ENCODE measurements at places on chromosomes 5 and 9.

- DNase-seq: no peak
These were observed 75.8 kb upstream of the PCSK5 start for GRCh38 chr9:75814667-75815066.

GRCh38 chr9:77807846-77808750, 160.0 kb upstream of the GNA14 start:
- DNase-seq: no peak

DNA sequence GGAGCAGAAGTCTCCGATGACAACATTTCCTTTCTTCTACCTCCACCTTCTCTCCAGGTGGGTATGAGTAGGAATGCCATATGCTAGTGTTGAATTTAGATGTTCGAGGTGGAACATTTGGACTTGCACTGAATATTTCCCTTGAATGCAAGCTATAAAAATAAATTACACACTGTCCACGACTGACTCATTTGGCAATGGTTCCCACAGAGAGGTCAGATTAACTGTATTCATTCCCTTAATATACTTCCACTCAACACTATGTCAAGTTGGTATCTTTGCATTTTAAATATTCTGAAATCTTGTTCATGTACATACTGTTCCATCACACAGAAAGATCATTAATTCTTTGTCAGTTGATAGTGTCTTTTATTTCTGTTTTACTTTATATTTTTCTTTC, 222.6 kb upstream of the PIK3R1 start:
- no peak for DNase-seq

DNA sequence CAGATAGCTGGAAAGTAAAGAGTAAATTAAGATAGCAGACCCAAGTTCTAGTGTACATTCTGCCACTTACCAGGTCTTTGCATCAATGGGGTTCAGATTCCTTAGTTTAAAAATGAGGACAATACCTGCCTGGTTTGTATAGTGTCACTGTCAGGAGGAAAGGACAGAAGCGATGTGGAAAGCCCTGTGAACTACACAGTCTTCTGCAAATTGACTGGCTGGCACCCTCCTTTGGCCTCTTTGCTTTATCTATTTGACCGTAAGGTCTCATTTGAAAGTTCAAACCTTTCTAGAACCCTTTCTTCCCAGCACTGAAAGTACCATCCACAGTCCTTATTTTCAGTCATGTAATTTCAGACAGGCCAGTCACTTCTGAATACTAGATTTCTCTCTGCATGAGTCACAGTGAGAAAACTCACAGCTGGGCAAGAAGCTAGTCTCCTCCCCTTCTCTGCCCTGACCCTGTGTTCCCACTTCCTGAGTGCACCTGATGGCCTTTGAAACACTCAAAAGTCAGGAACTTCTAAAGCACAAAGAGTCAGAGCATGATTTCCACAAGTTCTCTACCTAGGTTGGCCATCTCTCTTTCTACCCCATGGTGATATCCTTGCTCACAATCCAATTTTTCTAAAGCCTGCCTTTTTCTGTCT, 91.3 kb upstream of the RASEF start:
- DNase-seq: no peak

DNA sequence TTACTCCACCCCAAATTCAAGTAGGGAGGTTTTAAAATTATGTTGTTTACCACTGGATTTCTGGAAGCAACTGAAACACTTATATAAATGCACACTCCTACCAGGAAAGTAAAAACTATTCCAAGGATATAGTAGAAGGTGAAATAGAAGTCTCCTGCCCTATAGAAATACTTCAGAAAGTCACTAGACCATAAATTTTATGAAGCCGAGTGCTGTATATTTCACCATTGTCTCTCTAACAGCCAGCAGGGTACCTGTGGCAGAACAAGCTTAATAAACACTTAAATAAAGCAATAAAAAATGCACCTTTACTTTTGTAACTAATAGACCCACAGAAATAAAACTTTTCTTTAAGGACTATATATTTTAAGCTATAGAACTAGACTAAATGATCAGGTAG, 631.6 kb downstream of the PDE4D start:
- DNase-seq: no peak

- no peak for DNase-seq
These were observed 125.1 kb upstream of the SGCD start for GRCh38 chr5:156201788-156202403.

GRCh38 chr9:18421391-18421790, 52.6 kb upstream of the ADAMTSL1 start:
- no peak for DNase-seq

- DNase-seq: no peak
These were observed 134.8 kb downstream of the EPB41L4A start for GRCh38 chr5:112283943-112284929.

DNA sequence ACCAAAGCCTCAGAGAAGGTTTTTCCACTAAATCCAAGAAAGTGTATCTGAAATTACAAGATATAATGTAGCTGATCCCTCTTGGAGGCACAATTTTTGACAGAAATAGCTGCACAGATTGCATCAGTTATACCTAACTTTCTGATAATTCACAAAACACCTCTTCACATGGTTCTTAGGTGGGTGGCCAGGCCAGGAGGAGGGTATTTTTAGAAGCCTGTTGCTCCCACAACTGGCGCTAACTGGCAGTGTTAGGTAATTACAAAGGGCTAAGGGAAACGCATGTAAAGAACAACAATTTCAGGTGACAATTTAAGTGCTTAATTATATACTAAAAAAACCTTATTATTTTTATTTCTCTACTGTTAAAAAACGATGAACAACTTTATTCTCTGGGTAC, 247.9 kb downstream of the BNC2 start:
- DNase-seq: no peak

- DNase-seq: no peak
These were observed 91.3 kb upstream of the ZNF366 start for GRCh38 chr5:72598401-72599064.

GRCh38 chr5:175107028-175107588, 336.9 kb downstream of the DRD1 start:
- no peak for DNase-seq

- no peak for DNase-seq
These were observed 22.3 kb downstream of the LPCAT1 start for GRCh38 chr5:1501372-1502045.

- no peak for DNase-seq
These were observed 45.5 kb downstream of the CTSL start for GRCh38 chr9:87771316-87772006.
